Testis (tissue), 5 donors: ENCODE measurements at places on chromosomes 2 and 18. TPM values are rescaled to one million over a fixed set of nuclear protein-coding genes. Genes with fewer than 3 reads are reported as not detected.

NRP2 gene
- polyA plus RNA-seq: 10.6 TPM

KLHL14 gene
- 2.7 TPM for polyA plus RNA-seq

CCL20 gene
- polyA plus RNA-seq: 0.99 TPM

KIAA2012 gene
- polyA plus RNA-seq: 1.6 TPM

SCYGR4 gene
- not detected for polyA plus RNA-seq

DNER gene
- 2.9 TPM for polyA plus RNA-seq

TRPM8 gene
- 5.2 TPM for polyA plus RNA-seq
